ENCODE measurements at places on chromosomes 7 and 10. TPM values are rescaled to one million over a fixed set of nuclear protein-coding genes. Genes with fewer than 3 reads are reported as not detected.

Gene SLC39A12
- not detected for total RNA-seq

Gene NXPH1
- not detected for total RNA-seq

Gene GHRHR
- total RNA-seq, result not detected

Gene ASB10
- total RNA-seq, result not detected

Gene TMEM229A
- not detected for total RNA-seq

Gene GAD2
- not detected for total RNA-seq

Gene CASP7
- total RNA-seq, result 31.8 TPM

Gene LEP
- not detected for total RNA-seq

Gene MLXIPL
- 0.32 TPM for total RNA-seq

Gene KIAA1549
- total RNA-seq, result 5.1 TPM

Gene PSD
- 0.24 TPM for total RNA-seq

Gene GSDME
- 57.0 TPM for total RNA-seq

Gene AVPI1
- 22.7 TPM for total RNA-seq

Gene ITIH5
- not detected for total RNA-seq

Gene TEX47
- total RNA-seq, result not detected

Gene LRRC72
- not detected for total RNA-seq

Gene CRYGN
- total RNA-seq, result not detected

Gene MRPL32
- total RNA-seq, result 92.8 TPM

Gene WNT2
- total RNA-seq, result not detected

Gene ORC5
- total RNA-seq, result 23.0 TPM

Gene SMARCD3
- 3.5 TPM for total RNA-seq

Gene CLCN1
- total RNA-seq, result 0.04 TPM

Gene EGFR
- total RNA-seq, result 161 TPM

Gene AKR1C8
- total RNA-seq, result not detected

Gene GPR26
- not detected for total RNA-seq

Gene MOGAT3
- not detected for total RNA-seq

Gene MBL2
- total RNA-seq, result not detected

Gene VSIR
- 4.0 TPM for total RNA-seq

Gene VIPR2
- total RNA-seq, result not detected

Gene FGL2
- total RNA-seq, result not detected

Gene ZNF655
- 55.1 TPM for total RNA-seq

Gene VGF
- 0.14 TPM for total RNA-seq

Gene ELN
- not detected for total RNA-seq

Gene CELF2
- total RNA-seq, result 11.1 TPM

Gene BET1
- 23.9 TPM for total RNA-seq

Gene CRHR2
- not detected for total RNA-seq

Gene NCAPG2
- total RNA-seq, result 38.1 TPM

Gene SAP25
- total RNA-seq, result not detected

Gene TMEM176A
- not detected for total RNA-seq

Gene HYAL4
- total RNA-seq, result 0.17 TPM

Gene CALCR
- not detected for total RNA-seq

Gene THSD7A
- total RNA-seq, result not detected

Gene SFRP5
- total RNA-seq, result not detected

Gene GIMAP6
- total RNA-seq, result not detected

Gene RASA4B
- 0.53 TPM for total RNA-seq

Gene KIF5B
- 128 TPM for total RNA-seq

Gene USP6NL
- 12.5 TPM for total RNA-seq

Gene DNAJC30
- total RNA-seq, result 4.1 TPM

Gene HOGA1
- 0.56 TPM for total RNA-seq

Gene ARHGEF5
- 34.8 TPM for total RNA-seq

Gene ZNF239
- total RNA-seq, result 2.1 TPM

Gene ABI1
- 44.3 TPM for total RNA-seq

Gene WEE2
- not detected for total RNA-seq

Gene LBX1
- not detected for total RNA-seq

Gene ACTL6B
- not detected for total RNA-seq

Gene FAM20C
- 18.2 TPM for total RNA-seq
